ENCODE measurements at places on chromosomes 7 and 10.

DNA sequence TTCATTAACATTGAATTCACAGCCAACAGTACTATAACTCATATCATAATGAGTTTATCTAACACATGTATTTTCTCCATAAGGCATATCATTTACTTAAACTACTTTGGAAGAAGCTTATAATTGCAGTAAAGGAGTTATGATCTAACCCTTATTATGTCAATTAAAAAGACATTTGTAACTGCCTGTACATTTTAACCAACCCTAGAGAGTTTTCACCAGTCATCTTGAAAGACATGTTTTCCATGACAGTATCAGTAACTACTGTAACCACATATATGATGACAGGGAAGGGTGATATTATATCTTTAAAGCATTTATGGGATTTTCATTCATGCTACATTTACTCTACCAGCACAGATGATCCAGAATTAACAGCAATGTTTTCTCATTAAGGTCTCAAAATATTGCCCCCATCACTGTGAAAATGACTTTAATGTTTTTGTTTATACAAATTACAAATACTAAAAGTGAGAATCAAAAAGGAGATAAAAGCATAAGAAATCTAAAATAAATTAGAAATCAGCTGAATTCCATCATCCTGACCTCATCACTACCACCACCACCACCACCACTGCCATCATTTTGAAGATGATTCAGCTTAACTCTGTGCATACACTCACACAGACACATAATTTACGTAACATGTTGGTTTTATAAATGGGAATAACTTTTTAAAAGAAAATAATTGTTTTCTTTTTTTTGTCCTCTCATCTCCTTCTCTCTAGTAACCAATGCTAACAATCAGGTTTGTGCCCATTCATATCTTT is 53.6 kb downstream of the MKLN1 start:
- DNase-seq = peak; percentile 10

DNA sequence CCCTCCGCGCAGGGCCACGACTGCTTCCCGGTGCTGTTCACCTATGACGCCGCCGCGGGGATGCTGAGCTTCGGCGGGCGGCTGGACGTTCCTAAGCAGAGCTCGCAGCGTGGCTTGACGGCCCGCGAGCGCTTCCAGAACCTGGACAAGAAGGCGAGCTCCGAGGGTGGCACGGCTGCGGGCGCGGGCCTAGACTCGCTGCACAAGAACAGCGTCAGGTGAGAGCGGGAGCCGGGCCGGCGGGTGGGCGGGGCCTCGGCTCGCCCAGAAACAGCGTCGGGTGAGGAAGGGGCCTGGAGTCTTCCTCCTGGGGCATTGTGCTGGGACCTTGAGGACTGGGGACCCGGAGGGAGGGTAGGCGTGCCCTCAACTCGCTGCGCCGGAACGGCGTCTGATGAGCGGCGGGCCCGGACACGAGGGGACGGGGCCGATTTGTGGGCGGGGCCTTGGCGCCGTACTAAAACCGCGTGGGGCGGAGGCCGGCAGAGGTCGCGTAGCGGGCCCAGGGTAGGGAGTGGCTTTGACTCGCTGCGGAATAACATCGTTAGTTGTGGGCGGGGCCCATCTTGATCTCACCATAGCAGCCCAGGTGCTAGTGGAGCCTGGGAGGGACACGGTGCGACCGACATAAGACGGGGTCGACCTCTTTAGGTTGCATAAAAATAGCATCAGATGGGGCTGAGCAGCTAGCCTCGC is 15.6 kb downstream of the PDAP1 start:
- no peak for DNase-seq

DNA sequence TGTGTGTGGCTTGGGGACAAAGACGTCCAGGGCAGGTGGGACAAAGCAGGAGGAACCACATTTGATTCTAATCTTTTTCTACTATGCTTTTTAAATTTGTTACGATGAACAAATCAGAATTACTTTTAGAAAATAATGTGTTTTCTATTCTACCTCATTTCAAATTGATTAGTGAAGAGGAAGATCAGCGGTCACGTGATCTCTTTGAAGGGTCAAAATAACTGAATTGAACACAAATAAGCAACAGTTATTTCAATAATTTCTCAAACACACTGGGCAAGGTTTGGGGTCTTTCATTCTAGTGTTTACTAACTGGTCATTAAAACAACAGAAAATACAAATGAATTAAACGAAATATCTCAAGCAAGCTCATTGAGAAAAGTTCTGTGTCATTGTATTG is 773.0 kb upstream of the IGFBP3 start:
- no peak for DNase-seq

DNA sequence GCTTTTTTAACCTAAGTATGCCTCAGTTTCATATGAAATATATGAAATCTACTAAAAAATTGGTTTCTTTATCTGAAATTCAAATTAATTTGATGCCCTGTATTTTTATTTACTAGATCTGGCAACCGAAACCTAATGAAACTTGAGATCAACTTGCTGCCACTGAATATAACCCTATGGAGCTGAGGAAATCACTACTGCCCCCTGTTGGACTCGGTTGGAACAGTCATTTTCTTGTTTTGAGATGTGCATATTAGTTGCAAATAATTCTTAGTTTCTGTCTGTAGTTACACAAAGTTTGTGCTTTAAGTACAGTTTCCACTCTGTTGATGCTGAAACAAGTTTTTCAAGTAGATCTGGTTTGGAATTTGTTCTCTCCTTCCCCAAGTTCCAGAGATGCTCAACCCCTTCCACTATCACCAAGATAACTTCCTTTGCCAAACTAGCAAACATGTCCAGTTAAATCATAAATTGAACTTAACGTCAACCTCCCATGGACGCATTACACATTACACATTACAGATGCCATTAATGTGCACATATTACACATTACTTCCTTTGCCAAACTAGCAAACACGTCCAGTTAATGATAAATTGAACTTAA is 22.2 kb upstream of the EXOC4 start:
- peak; percentile 40 for DNase-seq

GRCh38 chr7:104267701-104268368 is 60.0 kb upstream of the ORC5 start:
- no peak for DNase-seq

DNA sequence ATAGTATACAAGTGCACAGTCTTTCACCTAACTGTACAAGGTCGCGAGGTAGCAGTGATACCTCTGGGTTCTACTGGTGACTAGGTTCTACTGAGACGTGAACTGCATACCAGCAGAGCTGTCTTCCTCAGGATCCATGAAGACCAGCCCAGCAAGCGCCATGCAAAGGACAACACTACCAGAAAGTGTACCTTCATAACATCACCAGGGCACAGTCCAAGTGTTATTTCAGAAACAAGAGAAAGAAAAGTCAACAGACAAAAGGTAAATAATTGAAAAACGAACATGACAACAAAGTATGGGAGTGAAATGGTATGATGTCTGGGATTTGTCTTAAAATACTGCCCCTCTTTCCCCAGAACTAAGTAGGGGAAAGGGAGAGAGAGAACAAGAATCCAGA is 141.1 kb upstream of the ASAH2 start:
- DNase-seq = no peak

DNA sequence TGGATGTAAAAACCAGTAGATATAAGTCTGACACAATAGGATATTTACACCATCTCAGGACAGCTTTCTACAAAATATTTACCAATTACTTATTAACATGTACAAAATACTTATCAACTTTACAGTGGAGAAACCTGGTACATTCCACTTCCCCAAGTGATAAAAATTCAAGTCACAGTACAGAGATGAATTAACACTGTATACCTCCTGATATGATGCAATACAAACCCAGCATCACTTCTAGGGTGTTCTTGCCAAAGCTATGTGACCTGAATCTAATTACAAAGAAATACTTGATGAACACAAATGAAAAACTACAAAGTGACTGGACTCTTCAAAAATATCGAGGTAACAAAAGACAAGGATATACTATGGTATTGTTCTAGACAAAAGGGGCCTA is 156.4 kb upstream of the FGFR2 start:
- no peak for DNase-seq

DNA sequence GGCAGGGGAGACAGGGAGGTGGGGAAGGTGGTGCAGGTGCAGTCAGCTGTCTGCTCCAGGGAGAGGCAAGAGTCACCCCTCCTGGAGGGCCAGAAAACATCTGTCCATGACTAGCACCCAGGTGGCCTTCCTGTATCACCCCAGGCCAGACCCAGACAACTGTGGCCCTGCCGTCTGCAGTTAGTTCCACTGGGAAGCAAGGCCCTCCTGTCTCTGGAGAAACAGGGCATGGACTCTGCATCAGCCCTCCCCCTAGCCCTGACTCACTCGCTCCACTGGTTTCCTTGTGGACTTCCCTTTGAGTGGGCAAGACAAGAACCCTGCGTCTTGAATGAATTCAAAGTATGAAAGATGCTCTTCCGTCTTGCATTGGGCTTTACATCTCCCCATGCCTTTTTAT is 12.6 kb downstream of the TBATA start:
- no peak for DNase-seq

Measured in kidney glomerular epithelial cell (primary cell).